ENCODE measurements at places on chromosomes 5 and 9. TPM values are rescaled to one million over a fixed set of nuclear protein-coding genes. Genes with fewer than 3 reads are reported as not detected.

DNA sequence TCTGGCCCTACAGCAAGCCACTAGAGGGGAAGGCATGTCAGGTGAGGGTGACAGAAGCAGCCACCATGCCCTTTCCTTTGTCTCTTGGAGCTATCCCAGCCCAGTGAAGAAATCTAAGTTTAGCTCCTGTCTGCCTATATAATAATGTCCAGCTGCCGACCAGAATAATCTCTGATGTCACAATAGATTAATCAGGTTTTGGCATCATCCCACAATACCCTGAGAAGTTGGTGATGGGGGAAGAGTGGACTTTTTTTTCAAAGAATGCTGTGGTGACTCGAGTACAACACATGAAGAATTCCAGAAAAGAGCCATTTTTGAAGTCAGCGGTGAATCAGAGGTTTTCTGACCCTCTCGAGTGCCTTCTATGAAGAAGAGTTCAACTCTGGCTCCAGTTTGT lies 1.7 kb upstream of the TSLP start:
- no peak for DNase-seq

- no peak for DNase-seq
Measured at GRCh38 chr5:148641735-148642134, 12.6 kb downstream of the HTR4 start.

- DNase-seq = no peak
Measured at GRCh38 chr5:140018096-140018481, 25.0 kb downstream of the NRG2 start.

- DNase-seq = no peak
Measured at GRCh38 chr9:125521462-125522327, 185.3 kb downstream of the MAPKAP1 start.

GRCh38 chr5:127077366-127077765 lies 4.1 kb upstream of the C5orf63 start:
- DNase-seq = no peak

DNA sequence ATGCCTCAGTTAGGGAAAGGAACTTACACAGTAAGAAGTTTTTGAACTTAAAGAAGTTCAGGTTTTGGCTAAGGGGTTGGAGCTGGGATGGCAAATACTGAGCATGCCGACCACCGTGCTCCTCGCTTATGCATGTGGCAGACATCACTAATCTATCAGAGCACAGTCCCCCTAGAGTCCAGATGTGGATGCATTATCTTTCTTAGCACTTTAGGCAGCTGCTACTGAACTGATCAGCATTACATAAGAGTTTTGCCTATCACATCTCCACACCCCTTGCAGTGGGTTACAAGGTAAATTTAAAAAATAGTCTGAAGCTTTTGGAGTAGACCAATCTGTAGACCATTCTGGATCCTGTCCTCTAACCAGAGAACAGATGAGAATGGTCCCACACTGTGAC lies 22.4 kb downstream of the MACIR start:
- DNase-seq = no peak

DNA sequence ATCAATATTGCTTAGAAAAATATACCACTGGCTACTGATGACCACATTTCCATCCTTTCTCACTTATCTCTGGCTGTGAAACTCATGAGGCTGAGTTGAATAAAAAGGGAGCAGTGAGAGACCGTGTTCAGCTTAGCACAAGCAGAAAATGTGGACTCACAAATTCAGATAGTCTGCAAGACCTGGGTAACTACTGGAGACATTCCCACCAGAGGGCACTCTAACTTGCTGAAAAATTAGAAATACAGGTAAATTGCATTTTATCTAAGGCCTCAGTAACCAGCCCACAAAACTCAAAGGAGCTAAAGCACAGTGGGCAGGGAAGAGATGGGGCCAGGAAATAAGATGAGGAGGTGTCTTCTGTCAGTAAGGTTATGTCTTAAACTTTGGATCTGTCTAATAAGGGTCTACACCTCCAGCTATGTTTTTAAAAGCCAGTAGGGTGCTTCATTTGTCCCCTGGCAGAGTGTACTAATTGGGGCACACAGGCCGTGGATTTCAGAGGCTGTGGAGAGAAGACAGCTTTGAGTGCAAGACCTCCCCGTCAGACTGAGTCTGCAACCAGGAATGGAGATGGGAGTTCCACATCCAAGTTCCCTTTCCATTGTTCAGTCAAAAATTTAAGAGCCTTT lies 8.7 kb upstream of the NDUFB6 start:
- DNase-seq = no peak

DNA sequence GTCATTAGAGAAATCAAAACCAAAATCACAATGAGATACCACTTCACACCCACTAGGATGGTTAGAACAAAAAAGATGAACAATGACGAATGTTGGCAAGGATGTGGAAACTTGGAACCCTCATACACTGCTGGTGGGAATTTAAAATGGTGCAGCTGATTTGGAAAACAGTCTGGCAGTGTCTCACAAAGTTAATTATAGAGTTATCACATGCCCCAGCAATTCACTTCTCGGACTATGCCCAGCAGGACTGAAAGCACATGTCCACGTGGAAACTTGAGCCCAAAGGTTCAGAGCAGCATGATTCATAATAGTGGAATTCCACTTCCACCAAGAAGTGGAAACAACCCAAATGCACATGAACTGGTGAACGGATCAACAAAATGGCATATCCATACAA lies 85.0 kb upstream of the HRH2 start:
- no peak for DNase-seq

The ANKRD20A1 gene
- total RNA-seq = 0.27 TPM
